Astrocyte (in vitro differentiated cells and primary cell): ENCODE measurements at places on chromosomes 2 and 18.

DNA sequence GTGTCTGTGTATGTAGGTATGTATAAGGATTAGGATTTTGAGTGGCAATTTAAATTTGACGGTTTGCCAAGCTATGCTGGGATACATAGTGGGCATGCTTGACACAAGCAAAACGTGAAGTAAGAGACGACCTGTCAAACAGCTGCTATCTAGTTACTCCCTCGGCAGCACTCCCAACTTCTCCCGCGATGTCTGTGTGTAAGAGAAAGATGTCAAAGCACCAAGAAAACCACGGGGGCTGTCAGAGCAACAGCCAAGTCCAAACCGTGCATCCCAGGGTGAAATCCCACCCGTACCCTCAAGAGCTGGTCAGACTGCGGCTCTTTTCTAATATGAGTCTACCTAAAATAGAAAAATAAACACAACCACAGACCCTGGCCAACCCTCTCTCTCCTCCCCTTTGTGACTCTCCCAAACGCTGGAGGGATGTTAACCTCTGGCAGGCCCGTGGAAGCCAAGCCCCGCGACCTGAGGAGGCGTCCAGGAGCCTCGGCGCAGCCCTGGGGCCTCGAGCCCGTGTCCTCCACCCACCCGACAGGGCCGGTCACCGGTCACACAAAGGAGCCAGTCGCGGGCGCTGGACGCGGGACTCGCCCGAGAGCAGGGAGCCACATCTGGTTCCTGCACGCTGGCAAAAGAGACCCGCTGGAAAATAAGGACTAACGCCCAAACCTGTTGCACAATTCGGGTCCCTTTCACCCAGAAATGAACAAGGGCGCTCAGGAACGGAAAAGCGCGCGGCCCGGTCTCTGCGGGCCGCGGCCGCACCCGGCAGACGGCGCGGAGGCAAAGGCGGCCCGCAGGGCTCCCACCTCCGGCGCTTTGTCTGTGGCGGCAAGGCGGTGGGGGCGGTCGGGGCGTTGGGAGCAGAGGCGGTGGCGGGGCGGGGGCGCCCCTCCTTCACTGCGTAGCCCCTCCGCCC lies 925 bp downstream of the SESTD1 start:
- peak; percentile 51 for DNase-seq

GRCh38 chr2:170152421-170152820 lies 25.5 kb upstream of the MYO3B start:
- DNase-seq = no peak

- DNase-seq = no peak
Measured at GRCh38 chr18:70494524-70494923, 205.7 kb downstream of the SOCS6 start.

GRCh38 chr2:147844697-147845410 lies at the start of gene ACVR2A:
TSS of gene ACVR2A (plus strand) at chr2:147845029. CDS start at chr2:147845153, 124 bp downstream.
- peak; percentile 26 for DNase-seq

- DNase-seq = no peak
Measured at GRCh38 chr2:224613543-224614286, 28.6 kb upstream of the CUL3 start.

DNA sequence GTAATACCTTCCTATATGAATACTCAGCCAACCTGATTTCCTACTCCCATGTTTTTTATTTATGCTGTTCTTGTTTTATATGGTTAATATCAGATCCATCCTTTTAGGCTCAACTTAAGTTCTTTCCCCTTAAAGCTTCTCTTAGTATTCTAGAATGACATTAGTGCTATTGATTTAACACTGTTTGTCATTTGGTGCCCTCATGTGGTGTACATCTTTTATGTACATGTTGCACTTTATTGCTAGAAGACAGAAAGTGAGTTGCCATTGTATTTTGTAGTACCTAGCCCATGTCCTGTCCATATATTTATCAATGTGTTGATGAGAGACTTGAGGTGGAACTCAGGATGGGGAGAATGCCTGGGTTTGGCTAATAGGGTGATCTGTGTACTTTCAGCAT lies 2.5 kb downstream of the HTRA2 start:
- DNase-seq = no peak

GRCh38 chr2:8549273-8549922 lies 132.5 kb upstream of the ID2 start:
- no peak for DNase-seq

- no peak for DNase-seq
Measured at GRCh38 chr2:178871536-178871935, 64.3 kb upstream of the TTN start.

- no peak for DNase-seq
Measured at GRCh38 chr2:32777714-32778113, 149.9 kb downstream of the TTC27 start.

DNA sequence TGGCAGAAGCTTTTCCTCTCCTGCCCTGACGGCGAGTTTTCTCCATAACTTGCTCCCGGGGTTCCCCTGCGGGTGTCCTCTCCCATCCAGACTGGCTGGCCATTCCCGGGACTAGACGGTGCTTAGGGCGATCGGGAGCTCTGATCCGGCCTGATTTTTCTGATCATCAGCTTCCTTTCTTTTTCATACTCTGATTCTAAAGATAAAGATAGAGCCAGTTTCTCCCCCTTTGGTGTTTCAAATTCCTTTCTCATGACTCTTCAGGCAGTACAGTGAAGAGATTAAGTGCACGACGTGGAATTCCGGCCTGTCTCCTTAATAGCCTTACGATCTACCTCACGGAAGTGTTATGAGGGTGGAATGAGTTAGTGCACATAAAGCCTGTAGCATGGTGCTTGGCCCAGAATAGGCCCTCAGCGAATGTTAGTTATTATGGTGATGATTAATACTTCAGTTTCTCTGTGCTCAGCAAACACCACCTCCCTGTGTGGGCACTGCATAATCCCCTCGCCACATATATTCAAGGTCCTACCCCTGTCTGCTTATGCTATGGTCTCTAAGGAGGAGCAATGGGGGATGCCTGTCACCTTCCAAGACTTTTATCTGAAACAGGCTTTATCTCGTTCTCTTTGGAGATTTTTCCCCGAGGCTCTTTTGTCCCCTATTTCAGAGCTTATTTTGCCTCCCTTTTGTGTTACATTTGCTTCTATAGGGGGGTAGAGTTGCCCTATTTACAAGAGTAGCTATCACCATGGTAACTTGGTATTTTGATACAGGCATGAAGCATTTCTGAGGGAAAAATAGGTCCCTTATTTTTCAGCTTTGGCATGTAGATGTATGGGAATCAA lies 254.8 kb downstream of the CDH2 start:
- DNase-seq = peak; percentile 96

DNA sequence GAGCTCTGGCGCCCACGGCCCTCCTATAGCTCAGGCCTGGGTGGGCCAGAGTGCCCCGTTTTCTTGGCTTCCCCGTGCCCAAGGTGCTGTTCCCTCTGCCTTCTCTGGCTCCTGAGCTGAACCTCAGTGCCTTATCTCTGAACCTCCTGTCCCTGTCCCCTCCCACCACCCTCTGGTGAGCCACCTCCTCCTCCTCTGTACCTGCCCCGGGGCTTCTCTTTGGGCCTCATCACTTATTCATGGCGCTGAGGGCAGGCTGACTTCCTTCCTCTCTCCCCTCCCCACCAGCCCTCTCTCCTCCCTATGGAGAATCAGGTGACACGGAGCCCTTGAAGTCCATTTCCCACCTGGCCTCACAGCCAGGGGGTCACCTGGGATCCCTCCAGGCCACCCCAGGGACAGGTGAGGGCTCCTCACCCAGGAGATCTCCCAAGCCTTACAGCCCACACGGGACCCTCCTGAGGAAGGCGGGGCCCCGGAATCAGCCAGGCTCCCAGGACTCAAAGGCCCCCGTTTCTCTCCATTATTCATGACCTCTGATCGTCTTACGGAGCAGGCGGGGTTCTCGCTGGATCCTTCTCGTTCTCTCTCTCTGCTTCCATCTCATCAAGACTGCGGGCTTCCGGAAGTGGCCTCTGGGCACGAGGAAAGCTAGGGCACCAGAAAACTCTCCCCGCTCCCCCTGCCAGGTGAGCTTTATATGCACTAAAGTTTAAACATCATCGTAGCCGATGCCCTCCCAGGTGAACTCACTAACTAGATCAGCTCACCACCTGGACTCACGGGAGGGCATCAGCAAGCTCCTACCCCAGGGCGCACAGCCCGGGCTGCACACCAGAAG lies at the start of gene LOXHD1:
TSS of gene LOXHD1 (minus strand) at position 106 of the 841 bp plus-strand sequence. CDS start 187 bp downstream, outside the sequence.
- DNase-seq = no peak

DNA sequence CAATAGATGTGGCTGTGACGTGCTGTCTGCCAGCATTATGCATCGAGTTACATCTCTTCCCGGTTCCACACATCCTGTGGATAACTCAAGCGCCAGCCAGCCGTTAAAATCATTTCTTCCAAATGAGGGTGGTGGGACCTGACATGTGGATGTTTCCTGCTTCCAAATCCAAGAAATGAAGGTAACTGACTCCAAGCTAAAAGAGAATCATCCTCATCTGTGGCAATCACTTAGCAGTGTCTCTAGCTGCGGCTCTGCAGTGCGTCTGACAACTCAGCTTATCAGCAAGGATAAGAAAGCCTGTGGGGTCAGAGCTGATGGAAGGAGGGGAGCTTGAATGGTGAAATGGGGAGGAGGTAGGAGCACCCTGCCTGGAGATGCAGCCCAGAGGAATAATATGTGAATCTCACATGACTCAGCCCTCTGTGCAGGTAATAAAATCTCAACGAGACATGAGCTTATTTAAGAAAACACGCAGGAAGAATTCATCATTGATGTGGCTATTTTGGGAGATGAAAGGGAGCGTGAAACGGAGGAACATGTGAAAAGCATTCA lies 382.2 kb upstream of the TRIB2 start:
- DNase-seq = no peak

GRCh38 chr2:194867328-194867727 lies 789.7 kb upstream of the SLC39A10 start:
- DNase-seq = no peak

GRCh38 chr18:5895876-5896740 lies 786 bp upstream of the TMEM200C start:
- peak; percentile 59 for DNase-seq

DNA sequence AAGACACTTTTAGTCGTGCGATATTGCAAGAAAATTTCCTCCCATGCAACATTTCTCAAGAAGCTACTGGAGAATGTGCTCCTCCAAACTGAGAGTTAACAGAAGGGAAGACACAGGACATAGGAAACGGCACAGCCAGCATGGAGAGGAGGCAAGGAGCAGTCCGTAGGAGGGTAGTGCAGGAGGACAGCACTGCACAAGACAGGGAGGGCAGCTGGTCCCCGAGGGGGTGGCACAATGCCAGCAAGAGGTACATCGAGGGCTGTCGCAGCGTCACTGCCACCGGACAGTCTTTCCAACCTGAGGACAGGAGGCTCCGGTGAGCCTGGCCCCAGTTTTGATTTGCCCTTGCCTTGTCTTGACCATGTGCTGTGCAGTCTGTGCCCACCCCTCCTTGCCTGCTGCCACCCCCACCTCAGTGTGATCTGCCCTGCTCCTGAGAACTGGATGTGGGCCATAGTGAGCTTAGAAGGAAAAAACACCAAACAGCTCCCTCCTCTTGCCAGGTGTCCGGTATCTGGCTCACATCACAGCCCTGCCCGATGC lies 81.6 kb upstream of the LAPTM4A start:
- no peak for DNase-seq

DNA sequence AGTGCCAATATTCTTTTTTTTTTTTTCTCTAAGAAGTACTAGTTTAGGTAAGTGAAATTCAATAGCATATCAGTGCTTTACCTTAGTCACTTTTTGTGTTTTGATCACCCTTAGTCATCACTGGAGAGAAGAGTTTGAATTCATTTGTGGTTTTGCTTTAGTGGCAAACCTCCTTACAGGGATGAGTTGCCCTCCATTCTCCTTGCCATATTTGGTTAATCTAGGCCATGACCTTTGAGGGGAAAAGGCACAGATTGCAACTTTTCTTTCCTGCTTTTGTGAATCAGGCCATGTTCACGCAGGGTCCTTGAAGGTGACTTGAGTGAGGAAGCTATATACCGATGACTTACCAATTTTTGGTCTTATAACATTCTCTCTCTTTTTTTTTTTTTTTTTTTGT lies 34.4 kb downstream of the PLEKHA3 start:
- peak; percentile 83 for DNase-seq

DNA sequence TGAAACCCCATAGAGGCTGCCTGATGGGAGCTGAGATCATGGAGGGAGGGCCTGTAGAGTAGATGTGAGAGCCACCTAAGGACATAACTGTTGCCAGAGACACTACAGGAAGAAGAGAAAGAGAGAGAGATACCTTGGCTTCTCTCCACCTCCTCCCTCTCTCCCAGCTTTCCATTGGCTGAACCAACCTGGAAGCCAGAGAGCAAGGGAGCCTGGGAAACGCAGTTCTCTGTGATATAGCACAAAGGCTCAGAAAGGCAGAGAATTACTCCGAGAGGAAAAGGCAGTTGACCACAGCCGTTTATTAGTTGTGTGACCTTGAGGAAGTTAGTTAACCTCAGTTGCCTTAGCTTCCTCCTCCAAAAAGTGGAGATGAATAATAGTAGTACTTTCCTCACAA lies 37.7 kb upstream of the MAT2A start:
- DNase-seq = no peak

GRCh38 chr2:14634182-14634488 lies 1.6 kb downstream of the LRATD1 start:
- DNase-seq = no peak

DNA sequence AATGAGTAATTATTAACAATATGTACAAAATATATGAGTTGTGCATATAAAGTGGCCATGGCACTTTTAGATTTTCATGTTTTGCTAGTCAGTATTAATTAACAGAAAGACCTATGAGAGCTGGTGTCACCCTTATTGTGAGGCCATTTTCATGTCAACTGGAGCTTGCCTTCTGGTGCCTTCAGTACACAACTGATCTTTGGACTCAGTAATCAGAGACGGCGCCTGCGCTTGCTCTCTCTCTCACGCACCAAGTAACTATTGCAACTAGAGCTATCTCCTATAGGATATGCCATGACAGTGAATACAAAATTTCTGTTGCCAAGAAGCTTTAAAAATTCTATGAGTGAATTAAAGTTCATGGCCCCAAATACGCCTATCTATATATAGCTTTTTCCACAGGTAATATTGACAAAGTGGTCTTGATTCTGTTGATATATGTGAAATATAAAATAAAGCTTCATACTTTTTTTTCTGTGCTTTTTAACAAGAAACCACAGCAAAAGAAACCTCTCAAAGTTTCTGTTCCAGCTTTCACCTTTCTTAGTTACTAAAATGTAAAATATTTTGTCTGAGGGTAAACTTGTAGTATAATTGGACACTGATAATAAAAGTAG lies 2.9 kb downstream of the SERTAD2 start:
- no peak for DNase-seq

DNA sequence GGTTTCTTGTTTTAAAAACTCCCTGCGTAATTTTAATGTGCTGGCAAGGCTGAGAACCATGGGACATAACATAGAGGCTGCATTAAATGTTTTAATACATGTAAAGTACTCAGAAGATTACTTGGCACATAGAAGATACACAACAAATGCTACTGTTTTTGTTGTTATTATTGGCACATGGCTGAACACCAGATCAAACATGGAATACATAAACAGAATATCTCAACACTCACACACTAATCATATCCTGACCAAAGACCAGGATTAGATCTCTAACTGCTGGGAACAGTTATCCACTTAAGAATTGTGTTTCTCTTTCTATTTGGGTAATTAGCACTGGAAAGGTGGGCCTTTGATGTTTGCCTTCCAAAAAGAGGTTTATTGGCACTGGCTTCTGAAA lies 69.3 kb downstream of the KCNE4 start:
- DNase-seq = no peak
